Naive thymus-derived CD4-positive, alpha-beta T cell (primary cell): ENCODE measurements at places on chromosomes 12 and 14. TPM values are rescaled to one million over a fixed set of nuclear protein-coding genes. Genes with fewer than 3 reads are reported as not detected.

The PIANP gene
- 0.53 TPM for polyA plus RNA-seq

The CLMN gene
- polyA plus RNA-seq, result 0.56 TPM

The OR5AU1 gene
- polyA plus RNA-seq, result not detected

The MGAT4C gene
- polyA plus RNA-seq, result not detected

The SPRYD3 gene
- polyA plus RNA-seq, result 57.6 TPM

The CLEC14A gene
- polyA plus RNA-seq, result not detected

The TPPP2 gene
- polyA plus RNA-seq, result not detected

The IL22 gene
- not detected for polyA plus RNA-seq

The HCAR3 gene
- polyA plus RNA-seq, result not detected
